ENCODE measurements at places on chromosomes 1 and 21.
A peak's percentile ranks its signal among the peaks of the same experiment; 100 is the strongest.

- no peak for DNase-seq
Observed at GRCh38 chr1:8434101-8434500, 116.2 kb downstream of the SLC45A1 start.

GRCh38 chr1:197924516-197925123 lies 7.4 kb downstream of the LHX9 start:
- DNase-seq = peak; percentile 25

DNA sequence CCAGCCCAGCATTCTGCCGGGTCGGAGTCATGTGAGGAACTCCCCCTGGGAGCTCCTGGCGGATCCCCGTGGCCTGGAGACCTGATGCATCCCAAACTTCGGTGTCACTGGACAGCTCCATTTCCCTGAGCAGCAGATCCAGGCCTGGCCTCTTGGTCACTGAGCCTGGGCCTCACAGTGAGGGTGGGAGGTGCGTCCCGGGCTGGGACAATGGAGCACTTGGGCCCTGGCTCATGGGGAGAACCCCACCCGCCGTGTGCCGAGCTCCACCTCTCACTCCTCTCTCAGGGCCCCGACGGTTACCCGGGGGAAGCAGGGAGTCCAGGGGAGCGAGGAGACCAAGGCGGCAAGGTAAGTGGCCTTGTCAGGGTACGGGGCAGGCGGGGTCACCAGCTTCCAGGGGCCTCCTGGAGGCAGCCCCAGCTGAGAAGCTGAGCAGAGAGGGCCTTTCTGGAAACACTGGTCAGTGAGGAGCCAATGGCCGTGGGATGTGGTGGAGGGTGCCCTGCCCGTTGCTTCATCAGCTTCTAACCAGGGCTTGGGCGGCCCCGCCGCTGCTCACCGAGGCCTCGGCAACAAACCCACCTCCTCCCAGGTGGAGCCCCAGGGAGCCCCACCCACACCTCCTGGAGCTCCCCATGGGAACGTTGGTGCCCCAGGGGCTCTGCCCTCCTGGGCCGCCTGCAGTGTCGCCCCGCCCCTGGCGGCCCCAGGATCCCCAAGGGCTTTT lies 19.8 kb downstream of the COL6A2 start:
- no peak for DNase-seq

GRCh38 chr21:35895598-35895997 lies 164.7 kb downstream of the SETD4 start:
- DNase-seq = no peak

DNA sequence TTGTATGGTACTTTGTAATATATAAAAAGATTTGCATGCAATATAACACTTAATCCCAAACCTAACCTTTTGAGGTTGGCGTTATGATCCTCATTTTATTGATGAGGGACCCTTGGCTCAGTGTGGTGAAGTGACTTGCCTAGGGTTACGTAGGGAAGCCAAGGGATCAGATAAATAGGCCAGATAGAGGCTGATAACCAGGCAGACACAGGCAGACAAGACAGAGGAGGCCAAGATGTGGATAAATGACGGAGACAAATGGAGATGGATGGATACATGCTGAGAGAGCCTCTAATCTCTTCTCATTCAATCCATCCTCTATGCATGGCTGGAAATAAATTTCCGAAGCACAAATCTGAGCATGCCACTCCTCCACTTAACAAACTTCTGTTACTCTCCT lies 136.9 kb upstream of the SPATA6 start:
- DNase-seq = peak; percentile 82

DNA sequence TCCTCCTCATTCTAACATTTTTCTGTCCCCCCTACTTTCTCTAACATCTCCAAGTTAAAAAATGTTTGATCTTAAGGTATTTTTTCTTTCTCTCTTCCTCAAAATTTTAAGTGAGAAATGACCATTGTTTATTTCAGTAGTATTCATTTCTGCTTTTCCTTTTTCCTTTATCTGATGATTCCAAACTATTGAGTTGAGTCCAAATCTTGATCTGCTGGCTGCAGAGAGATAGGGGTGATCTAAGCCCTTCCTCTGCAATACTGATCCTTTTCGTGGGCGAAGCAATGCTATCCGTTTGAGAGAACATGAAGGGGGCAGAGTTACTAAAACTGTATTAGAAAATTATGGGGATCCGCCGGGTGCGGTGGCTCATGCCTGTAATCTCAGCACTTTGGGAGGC lies 516 bp upstream of the NMNAT2 start:
- no peak for DNase-seq

GRCh38 chr21:27586986-27587385 lies 620.1 kb upstream of the ADAMTS5 start:
- no peak for DNase-seq

DNA sequence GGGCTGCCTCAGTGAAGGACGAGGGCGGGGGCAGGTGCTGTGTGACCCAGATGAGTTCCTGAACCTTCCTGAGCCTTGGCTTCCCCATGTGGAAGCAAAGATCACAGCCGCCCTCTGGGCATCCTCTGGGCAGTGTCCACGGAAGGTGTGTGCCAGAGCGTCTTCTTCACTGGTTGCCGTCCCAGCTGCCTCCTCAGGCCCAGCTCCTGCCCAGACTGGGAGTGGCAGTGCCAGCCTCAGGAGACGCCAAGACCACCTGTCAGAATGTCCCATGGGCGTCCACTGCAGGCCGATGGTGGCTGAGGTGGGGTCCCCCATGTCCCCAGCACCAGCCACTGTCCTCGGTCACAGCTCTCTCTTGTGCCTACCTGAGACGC lies 10.2 kb downstream of the ARHGEF16 start:
- no peak for DNase-seq

- DNase-seq = peak; percentile 77
Observed at GRCh38 chr1:200139661-200140250, 112.2 kb downstream of the NR5A2 start.

GRCh38 chr1:76501586-76502219 lies 365.6 kb upstream of the ST6GALNAC5 start:
- DNase-seq = no peak

- no peak for DNase-seq
Observed at GRCh38 chr1:32948905-32949304, 15.7 kb downstream of the RNF19B start.

- DNase-seq = peak; percentile 14
Observed at GRCh38 chr1:233707153-233707879, 93.4 kb downstream of the KCNK1 start.

- no peak for DNase-seq
Observed at GRCh38 chr1:208821939-208822338, 577.8 kb upstream of the PLXNA2 start.

GRCh38 chr21:16587141-16587581 lies 857.4 kb downstream of the USP25 start:
- no peak for DNase-seq
